Dermis blood vessel endothelial cell (primary cell): ENCODE measurements at places on chromosomes 5 and 9. TPM values are rescaled to one million over a fixed set of nuclear protein-coding genes. Genes with fewer than 3 reads are reported as not detected.

DNA sequence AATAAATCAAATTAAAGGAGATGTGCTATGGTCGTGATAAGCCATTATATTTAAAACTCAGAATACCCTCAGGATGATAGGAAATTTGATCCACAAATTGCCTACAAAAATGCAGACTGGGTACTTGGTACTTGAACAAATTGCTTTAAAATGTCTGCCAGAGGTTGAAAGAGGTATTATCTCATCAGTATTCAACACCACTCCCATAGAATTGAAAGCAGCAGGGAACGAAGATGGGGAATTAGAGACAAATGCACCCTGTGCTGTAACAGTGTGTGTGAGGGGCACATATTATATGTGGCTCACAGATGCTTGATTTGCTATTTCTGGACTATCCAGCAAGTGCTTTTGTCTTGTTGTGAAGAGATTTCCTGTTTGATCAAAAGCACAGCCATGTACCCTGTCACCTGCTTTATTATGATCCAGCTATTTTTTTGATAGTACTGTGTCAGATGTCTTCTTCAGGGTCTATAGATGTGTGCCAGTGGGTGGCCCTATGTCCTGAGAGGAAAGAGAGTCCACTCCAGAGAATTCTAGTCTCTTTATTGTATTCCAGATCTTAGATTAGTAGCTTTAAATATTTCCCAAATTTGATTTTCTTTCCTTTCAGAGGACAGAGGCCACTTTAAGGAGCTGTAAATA, 120.1 kb downstream of the XRCC4 start:
- no peak for DNase-seq

ERMP1 gene
- total RNA-seq = 36.6 and 45.9 TPM in 2 replicates

GRCh38 chr9:135551031-135551430, 5.1 kb downstream of the OBP2A start:
- no peak for DNase-seq

IL13 gene
- not detected in 2 replicates for total RNA-seq

DNA sequence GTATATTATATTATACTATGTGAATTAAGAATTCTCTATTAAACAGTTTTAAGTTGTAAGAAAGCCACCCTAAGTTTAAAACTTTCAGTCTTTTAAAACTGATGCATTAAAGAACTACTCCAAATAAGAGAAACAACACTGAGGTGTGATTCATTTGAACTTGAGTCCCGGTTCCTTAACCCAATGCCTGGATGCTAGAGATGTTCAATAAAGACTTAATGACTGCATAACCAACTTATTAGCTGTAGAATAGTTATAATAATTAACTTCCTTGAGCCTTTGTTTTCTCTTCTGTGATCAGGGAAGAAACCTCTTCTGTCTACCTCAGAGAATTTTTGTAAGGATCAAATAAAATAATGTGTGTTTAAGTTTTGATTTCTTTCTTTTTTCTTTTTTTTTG, 45.3 kb upstream of the DENND4C start:
- DNase-seq = no peak

SPATA31A3 gene
- not detected in 2 replicates for total RNA-seq

DNA sequence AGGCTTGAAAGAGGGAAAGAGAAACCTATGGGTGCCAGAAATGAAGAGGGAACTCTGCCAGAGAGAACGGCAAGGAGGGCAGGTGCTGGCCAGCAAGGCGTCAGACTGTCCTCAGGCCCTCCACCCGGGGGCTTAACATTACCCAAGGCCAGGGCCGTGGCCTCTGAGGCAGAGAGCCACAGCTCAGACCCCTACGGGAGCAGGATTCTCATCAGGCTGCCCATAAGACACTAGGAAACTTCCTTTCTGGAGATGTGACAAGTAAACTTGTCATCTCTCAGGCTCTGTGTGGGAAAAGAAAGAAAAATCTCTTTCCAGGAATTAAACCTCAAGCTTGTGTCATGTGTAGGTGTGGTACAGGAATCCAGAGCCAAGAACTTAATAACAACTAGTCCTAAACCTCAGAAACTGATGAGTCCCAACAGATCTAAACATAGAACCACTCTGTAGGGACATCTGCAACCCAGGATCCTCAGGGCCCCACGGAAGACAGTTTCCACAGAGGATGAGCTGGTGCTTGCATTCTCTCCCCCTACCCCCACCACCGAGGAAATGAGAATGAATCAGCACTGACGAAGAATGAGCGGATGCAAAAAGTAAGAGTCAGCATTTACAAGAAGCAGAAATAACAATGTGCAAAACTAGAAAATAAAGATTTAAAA, 74.3 kb downstream of the DCP2 start:
- DNase-seq = peak; percentile 73
